ENCODE measurements at places on chromosomes 5 and 9.

GRCh38 chr5:136062366-136063274 is 33.8 kb downstream of the TGFBI start:
- no peak for DNase-seq

DNA sequence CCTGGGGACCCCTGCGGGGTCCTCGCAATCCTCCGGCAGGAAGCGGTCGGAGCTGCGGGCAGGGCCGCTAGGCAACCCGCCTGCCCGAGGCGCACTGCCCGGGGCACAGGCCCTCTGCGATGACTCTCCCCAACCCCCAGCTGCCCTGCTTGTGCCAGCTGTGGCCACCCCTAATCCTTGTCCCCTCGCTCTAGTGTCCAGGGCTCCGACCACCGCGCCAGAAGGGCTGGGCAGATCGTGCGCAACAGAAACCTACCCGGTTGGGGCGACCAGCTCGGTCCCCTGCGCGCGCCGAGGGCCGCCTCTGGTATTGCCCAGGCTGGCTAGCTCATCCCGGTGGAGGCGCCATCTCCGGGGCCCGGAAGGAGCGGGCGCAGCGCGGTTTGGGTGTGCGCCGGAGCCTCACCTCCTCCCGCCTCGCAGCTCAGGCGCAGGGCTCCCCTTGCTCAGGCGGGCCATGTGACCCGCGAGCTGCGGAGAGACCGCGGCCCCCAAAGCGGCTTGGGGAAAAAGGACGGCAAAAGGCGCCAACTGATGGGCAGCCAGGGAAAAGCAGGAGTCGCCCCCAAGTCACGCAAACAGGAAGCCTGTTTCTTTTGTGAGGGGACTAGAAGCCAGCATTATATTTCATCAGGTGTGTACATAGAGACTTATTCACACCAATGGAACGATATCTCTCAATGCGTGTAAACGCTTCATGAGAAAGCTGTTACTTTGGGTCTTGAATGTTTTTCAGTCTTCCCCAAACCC is 46.8 kb upstream of the RNF20 start:
- no peak for DNase-seq

DNA sequence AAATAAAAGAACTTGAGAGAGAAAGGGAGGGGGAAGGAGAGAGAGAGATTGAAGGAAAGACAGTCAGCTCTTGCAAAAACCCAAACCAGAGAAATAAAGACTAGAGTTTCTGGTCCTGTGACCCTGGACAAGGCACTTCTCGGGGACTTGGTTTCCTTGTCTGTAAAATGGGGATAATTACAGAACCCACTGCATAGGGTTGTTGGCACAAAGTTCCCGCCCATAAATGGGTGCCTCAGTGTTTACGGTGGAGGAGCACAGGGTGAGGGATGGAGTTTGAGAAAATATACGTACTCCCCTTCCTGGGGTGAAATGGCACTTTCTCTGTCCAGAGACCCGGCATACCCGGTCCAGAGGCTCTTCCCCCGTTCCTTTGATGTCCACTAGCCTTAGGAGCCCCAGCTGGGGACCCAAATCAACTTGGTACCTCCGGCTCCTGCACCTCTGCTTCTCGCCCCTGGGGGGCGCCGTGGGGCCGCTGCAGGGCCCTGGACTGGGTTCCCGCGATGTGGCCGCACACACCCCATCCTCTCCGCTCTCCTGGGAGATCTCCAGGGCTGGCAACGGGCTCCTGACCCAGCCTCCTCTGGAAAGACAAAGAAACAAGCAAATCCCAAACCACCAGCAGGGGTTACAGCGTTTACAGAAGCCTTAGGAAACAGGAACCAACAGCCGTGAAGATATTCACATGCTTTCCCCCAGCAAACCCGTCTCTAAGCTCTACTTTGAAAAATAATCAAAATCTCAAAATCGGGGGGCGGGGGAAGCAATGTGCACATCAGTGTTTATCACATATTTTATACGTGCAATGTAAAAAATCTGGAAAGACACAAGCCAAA is 26.3 kb downstream of the PTGES start:
- peak; percentile 45 for DNase-seq

- DNase-seq = peak; percentile 52
Observed at GRCh38 chr5:67215519-67216471, 19.2 kb upstream of the CD180 start.

DNA sequence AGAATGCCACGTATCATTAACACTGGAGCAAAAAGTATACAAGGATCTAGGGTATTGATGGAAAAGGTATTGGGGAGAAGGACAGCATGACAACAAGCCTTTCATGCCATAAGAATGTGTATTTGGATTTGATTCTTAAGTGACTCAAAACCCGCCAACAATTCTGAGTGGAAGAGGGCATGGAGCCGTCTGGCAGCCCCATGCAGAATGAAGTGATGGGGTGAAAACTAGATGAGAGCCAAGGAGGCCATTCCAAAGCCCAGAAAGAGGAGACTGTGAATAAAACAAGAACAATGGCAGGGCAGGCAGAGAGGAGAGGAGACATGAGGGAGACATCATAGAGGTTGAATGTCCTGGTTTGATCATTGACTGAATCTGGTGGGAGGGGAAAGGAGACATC is 272.3 kb upstream of the WWC1 start:
- DNase-seq = no peak

DNA sequence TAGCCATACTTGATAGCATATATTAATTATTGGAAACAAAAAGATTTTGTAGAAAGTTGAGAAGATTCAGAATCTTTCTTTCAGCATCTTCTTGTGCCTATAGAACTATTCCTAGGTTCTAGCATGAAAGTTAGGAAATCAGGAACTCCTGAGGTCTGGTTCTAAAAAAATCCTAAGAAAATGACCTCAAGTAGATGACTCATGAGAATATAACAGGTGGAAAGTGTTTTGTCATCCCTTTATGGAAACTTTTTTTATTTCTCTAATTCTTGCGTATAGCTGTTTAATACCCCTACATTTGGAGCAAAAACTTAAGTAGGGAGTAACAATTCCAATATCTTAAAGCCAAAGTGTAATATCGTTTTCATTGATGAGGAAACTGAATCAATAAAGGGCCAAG is 574.1 kb downstream of the NR2F1-AS1 start:
- no peak for DNase-seq

DNA sequence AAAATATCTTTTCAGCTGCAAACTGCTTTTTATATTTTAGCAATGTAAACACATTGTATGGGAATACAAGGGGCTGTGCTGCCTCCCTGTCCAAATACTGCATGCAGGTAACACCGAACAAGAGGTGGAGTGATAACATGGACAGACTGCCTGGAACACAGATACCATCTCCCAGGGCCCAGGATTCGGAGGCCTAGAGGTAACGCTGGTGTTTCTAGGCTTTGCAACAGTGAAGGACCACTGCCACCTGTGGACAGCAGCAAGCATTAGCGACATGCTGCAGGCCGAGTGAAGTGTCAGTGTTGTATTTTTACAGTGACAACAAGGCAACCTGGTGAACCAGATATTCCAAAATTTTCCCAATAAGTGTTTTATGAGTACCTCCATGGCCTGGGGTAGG is 379.1 kb downstream of the DMRT2 start:
- DNase-seq = no peak

DNA sequence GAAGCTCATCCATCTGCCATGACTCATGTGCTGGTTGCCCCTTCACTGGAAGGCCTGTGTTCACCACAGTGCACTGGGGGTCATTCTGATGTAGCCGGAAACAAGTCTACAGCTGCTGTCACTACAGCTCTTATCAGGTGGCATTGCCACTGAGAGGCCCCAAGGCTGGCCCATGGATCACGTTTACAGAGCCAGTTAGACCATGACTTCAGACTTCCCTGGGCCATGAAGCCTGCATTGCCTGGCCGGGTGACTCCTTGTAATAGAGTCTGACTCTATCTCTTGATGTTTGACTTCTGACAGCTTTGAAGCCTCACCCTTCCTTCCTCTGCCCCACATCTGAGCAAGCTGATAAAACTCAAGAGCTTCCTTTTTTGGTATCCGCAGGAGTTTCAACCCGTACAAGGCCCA is 473.5 kb upstream of the DAP start:
- DNase-seq = no peak

GRCh38 chr9:126411225-126411947 is 84.8 kb downstream of the MVB12B start:
- DNase-seq = no peak

- no peak for DNase-seq
Observed at GRCh38 chr9:26415528-26415927, 477.1 kb downstream of the CAAP1 start.

DNA sequence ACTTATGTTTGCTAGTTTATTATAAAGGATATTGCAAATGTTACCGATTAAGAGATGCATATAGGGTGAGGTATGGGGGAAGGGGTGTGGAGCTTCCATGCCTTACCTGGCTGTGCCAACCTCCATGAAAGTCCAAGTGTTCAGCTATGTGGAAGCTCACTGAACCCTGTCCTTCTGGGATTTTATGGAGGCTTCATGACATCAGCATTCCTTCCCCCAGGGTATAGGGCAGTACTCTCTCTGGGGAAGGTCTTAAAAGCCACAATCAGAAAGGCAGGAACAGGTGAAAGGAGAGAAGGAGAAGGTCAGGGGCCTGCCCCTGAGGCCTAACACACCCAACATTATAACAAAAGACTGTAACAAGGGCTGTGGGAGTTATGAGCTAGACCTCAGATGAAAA is 592.6 kb downstream of the PDE4D start:
- DNase-seq = no peak

DNA sequence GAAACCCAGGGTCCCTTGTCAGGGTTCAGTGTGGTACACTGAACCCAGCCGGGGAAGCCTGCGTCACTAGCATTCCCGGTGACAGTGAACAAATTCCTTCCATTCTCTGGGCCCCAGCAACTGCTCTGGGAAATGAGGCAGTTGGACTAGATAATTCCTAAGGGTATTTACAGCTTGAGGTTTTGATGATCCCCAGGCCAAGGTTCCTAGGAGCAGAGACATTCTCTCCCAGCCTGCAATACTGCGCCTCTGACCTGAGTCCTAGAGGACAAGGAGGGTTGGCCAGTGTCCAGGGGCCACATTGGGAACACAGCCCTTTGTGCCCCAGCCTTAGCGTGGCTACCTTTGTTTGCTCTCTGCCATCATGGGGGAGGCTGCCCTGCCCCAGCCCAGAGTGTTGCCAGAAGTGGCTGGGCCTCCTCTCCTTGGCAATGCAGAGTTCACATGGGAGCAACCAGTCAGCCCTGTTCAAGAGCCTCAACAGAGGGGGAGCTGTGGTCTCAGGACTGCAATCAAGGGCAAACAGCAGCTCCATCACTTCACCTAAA is 178.2 kb downstream of the SEC61B start:
- DNase-seq = no peak

- no peak for DNase-seq
Observed at GRCh38 chr5:139755892-139756671, 39.5 kb upstream of the PSD2 start.

DNA sequence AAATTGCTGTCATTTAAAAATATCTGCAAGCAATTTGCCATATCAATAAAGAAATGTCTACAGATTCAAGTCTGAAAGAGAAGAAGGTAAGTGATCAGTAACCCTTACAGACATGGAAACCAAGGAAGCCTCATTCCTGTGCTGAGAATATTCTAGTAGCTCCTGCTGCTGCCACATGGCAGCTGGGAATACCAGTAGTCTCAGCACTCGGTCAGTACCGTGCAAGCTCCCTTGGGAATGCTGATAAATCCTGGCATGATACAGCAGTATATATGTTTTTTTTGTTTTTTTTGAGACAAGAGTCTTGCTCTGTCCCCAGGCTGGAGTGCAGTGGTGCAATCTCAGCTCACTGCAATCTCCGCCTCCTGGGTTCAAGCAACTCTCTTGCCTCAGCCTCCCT is 27.9 kb downstream of the NANS start:
- no peak for DNase-seq

DNA sequence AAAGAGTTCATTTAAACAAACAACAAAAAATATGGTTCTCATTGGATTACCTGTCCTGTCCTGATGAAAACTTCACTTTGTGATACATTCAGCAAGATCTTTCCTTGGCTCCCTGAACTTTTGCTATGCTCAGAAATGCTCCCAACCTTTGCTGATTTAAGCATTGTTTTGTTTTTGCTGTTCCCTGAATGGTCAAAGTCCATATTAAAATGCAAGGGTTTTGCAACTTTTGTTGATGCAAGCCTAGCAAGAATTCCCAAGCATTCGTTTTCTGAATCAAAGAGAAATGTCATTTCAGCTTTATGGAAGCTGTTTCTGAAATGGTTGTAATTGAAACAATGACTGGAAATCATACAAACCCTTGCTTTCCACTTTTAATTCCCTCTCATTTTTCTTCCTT is 3.1 kb upstream of the SFXN1 start:
- no peak for DNase-seq

DNA sequence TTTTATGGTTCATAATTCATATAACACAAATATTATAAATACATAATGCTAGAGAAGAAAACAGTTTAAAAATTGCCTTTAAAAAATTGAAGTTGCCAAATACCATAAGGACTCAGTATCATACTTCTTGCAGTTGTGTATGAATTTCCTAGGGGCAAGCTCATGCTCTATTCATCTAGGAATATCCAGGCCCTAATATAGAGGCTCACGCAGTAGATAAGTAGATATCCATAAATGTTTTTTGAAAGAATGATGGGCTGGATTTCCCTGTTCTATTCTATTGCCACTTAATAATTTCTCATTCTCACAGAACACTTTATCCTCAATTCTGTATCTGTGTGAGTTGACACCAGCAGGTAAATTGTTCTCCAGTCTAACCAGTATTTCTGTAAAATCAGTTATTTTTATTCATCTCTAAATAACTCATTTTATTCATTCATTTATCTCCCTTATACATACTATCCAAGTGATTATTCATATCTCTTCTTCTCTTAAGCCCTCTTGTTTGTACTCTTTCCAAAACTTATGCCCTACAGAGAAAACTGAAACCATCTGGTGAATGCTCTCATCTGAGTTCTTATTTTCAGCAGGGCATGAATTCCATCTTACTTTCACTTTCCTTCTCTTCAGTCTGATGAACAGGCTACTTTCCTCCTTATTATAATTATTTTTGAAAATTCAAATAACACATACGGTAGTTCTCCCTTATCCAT is 97.1 kb downstream of the SLC44A1 start:
- no peak for DNase-seq

DNA sequence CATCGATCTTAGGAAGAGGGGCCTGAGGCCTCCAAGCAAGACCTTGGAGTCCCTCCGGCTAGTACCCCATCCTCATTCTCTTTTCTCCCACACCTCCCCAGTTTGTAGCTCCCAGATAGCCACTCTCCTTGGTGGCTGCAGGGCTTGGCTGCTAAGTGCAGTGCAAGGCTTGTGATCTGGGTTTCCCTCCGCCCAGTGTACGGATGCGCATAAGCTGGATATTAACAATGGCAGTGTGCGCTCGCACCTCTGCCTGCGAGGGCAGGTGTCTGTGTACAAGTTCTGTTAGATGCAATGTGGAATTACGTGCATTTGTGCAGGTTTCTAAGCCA is 71.0 kb upstream of the TBCA start:
- no peak for DNase-seq

DNA sequence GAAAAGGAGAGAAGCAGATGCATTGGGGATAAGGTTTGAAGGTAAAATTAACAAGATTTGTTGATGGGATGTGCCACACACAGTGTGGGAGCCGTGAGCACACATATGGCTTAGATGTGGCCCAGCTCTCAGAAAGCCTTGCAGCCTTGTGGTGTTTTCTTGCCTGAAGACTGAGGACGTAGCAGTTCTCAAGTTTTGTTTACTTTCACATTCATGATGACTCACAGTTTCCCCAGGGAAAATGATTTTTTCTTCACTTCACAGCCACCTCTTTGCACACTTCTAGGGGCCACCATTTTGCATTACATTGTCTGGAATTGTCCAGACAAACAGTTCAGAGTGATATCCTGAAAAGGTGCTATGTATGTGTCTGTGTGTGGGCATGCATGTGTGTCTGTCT is 126.2 kb downstream of the BASP1 start:
- no peak for DNase-seq

- DNase-seq = no peak
Observed at GRCh38 chr9:90368928-90369327, 273.7 kb downstream of the DIRAS2 start.

GRCh38 chr9:10678010-10678409 is 65.2 kb upstream of the PTPRD start:
- no peak for DNase-seq

Data from stimulated activated CD8-positive, alpha-beta memory T cell treated with anti-CD3 and anti-CD28 coated beads, Interleukin-2, amount 100 ng/mL, for 48 hours (primary cell).